ENCODE measurements at places on chromosomes 5 and 9.

- no peak for DNase-seq
These were observed 685 bp downstream of the SLC24A2 start for GRCh38 chr9:19788152-19788551.

- DNase-seq = no peak
These were observed at the start of gene FBP1 for GRCh38 chr9:94639061-94639998. FBP1 (minus strand) TSS chr9:94639518; CDS start chr9:94639310, 208 bp downstream.

GRCh38 chr9:137881591-137882505 lies 4.3 kb downstream of the CACNA1B start:
- no peak for DNase-seq

DNA sequence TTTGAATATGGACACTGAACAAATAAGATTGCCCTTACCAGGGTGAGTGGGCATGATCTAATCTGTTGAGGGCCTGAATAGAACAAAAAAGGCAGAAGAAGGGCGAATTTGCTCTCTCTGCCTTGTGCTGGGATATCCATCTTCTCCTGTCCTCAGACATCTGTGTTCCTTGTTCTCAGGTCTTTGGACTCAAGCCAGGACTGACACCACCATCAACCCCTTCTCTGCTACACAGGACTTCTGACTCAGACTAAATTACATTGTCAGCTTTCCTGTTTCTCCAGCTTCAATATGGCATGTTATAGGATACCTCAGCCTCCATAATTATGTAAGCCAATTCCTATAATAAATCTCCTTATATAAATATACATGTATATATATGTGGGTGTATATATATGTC lies 40.8 kb upstream of the SLCO6A1 start:
- DNase-seq = no peak

Data from activated naive CD4-positive, alpha-beta T cell (primary cell).